ENCODE measurements at places on chromosomes 11 and 22.

- no peak for DNase-seq
These were observed 14.0 kb downstream of the MPEG1 start for GRCh38 chr11:59198726-59199125.

DNA sequence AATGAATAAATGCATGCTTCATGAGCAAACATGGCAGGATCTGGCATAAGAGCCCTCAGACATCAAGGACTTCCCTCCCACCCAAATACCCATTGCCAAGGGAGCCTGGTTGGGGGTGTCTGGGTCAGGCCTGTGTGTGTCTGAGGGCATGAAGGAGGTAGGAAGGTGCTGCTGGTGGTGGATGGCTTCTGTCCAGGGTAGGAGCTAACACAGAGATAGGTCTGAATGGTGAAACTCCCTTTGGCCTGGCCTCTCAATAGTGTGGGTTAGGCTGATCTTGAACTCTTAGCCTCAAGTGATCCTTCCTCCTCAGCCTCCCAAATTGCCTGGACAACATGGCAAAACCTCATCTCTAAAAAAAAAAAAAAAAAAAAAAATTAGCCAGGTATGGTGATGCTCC lies 2.8 kb downstream of the AMPD3 start:
- DNase-seq: no peak

GRCh38 chr22:37243402-37244113 lies 511 bp downstream of the RAC2 start:
- DNase-seq: no peak

DNA sequence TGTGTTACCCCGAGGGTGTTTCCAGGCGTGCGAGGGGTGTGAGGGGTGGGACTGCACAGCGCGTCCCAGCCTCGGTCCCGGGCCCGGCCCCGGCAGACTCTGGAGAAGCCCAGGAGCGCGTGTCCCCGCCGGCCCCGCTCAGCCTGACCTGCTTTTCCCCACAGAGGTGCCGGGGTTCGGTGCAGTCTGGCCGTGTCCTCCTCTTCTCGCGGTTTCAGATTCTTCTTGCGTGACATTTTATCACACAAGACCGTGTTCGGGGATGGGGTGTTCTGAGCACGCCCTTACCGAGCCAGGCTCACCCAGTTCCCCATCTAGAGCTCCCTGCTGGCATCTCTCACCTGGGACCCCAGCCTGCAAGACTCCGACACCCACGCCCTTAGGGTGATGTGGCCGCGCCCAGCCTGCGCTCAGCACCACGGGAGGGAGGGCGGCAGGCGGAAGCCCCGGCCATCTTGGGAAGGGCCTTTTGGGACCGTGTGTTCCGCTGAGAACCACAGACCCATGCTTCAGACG lies 775.6 kb downstream of the BRD1 start:
- peak; percentile 14 for DNase-seq

- DNase-seq: no peak
These were observed 283.4 kb downstream of the BRD1 start for GRCh38 chr22:49544286-49544685.

GRCh38 chr22:35582861-35583670 lies 34.1 kb downstream of the MB start:
- peak; percentile 5 for DNase-seq

DNA sequence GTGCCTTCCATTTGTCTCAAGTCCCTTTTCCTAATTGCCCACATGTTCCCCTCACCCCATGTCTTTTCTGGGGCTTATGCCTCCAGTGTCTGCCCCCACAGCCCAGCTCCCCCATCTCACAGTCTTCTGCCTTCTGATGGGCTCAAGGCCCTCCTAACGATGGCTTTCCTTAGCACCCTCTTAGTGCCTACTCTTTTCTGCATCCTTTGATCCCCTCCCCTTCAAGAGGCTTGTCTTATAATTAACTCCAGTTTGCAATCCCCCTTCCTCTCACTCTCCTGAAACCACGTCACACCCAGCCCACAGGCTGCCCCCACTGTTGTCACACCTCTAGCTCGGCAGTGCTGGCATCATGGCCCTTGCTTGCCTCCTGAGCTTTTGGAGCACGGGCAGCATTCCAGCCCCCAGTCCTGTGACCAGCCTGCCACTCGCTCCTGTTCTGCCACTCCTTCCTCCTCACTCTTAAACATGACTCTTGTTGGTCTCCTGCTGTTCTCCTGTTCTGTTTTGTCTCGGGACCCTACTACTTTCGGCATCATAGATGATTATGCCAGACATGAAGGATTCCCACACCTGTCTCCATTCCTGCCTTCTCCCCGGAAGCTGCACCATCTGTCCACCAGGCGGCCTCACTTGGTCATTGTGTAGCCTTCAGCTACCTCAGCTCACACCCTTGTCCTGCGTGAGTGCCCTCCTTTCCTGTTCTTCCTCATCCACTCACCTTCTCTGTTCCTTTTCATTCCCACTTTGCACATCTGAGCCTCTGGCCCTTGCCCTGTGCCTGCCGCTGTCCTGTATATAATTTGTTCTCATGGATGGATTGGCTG lies 26.1 kb downstream of the UBE2L3 start:
- DNase-seq: no peak

GRCh38 chr11:71268706-71269321 lies 16.4 kb upstream of the SHANK2 start:
- no peak for DNase-seq

GRCh38 chr11:65560555-65561418 lies 2.6 kb upstream of the LTBP3 start:
- DNase-seq: no peak

- DNase-seq: no peak
These were observed 16.3 kb upstream of the CYP2R1 start for GRCh38 chr11:14908214-14908880.

- no peak for DNase-seq
These were observed 21.5 kb upstream of the CBX7 start for GRCh38 chr22:39173787-39174497.

DNA sequence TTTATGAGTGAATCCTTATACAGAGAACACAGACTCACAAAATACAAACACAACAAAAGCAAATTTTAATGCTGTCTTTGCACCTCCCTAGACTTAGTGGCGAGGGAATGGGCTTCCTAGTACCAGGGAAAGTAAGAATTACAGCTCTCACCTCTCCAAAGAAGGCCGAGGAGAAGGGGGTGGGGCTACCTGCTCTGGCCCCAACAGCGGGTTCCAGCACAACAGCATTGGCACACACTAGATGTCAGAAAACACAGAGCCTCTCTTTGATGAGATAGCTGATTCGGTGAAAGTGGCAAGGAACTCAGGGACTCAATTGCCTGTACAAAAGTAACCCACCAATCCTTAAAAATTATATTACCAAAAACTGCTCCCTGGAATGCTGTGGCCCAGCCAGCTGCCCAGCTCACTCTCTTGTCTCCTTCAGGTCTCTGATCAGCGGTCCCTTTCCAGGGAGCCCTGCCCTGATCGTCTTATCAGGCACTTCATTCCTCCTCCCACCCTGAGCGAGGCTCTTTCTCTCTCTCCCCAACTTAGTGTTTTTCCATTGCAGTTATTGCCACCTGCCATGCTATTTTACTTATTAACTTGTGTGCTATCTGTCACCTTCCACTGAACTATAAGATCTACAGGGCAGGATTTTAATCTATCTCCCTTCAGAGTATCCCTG lies 30.7 kb downstream of the SPON1 start:
- no peak for DNase-seq

GRCh38 chr11:46294365-46295309 lies 17.2 kb downstream of the CREB3L1 start:
- DNase-seq: no peak

DNA sequence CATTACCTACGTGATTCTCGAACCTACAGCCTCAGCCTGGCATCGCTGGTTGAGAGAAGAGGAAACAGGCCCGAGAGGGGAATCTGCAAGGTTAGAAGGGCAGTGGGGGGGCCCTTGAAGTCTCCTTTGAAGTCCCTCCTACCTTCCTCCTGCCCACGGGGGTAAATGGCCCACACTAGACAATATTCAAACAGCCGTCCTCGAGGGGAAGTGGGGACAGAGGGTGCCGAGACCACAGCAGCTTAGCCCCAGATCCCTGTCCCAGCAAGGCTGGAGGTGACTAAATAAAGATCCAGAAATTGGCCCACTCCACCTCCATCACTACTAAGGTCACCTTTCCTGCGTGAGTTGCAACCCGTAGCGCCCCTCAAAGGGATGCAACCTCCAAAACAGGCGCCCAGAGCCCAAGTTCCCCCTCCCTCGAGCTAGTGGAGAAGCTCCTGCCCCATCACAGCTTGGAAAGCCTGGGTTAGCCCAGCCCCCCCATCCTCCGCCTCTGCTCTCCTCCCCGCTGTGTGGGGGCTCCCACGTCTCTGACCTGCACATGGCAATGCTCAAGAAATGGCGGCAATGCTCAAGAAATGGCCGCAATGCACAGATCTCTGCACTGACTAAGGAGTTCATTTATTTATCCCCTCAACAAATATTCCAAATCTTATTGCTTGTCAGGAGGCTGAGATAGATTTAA lies 788 bp upstream of the RASL10A start:
- DNase-seq: no peak

DNA sequence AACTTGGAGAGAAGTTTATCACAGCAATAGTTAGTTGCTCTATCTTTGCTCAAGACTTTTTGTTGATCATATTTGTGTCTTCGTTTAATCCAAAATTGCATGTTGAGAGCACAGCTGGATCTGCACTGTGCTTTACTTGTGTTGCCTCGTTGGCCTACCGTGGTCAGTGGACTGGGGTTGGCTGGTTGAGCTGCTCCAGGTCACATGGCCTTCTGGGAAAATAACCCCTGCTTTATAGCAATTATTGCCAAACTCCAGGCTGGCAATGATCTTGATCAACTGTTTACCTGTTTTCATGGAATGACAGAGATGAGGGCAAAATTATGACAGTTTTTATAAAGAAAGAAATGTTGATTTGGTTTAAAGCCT lies 5.7 kb upstream of the PLET1 start:
- no peak for DNase-seq

DNA sequence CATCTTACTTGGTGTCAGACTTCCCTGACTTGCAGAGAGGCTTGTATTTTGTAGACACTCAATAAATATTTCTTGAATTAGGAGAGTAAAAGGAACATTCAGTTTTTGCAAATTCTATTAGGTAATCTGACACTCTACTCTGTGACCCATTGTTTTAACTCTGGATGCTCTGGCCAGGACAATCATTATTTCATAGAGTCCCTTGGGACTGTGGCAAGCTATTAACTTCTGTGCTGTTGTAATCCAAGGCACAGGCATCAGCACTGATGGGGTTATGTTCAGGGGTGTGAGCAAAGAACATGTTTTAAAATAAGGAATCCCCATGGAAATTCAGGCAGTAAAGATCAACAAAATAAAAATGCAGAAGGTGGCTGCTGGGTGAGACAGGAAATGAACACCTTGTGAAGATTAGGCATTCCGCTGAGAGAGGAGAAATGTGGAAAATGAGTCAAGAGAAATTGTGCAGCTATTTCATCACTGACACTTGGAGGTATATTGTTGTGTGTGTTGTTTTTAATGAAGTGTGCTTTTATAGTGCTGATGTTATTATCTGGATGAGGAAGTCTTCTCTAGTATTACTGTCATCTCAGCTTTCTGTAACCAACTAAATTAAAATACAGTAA lies 175.2 kb downstream of the WNT11 start:
- DNase-seq: no peak

GRCh38 chr11:73295241-73295995 lies 12.7 kb upstream of the ARHGEF17 start:
- DNase-seq: peak; percentile 69

DNA sequence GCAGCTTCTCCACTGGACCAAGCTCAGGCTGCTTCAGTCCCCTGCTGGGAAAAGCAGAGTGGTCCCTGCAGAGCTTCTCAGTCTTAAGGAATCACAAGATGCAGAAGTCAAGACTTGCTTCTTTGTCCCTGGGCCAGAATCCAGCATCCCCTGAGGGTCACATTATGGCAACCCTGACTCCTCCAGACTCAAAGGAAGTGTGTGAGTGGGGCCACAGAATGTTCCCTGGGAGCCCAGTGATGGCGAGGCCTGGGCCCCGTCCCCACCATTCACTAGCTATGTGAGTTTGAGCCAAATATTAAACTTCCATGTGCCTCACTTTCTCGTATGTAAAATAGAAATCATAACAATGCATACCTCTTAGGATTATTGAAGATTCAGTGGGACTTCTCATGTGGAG lies 122.2 kb upstream of the NCAM1 start:
- no peak for DNase-seq

DNA sequence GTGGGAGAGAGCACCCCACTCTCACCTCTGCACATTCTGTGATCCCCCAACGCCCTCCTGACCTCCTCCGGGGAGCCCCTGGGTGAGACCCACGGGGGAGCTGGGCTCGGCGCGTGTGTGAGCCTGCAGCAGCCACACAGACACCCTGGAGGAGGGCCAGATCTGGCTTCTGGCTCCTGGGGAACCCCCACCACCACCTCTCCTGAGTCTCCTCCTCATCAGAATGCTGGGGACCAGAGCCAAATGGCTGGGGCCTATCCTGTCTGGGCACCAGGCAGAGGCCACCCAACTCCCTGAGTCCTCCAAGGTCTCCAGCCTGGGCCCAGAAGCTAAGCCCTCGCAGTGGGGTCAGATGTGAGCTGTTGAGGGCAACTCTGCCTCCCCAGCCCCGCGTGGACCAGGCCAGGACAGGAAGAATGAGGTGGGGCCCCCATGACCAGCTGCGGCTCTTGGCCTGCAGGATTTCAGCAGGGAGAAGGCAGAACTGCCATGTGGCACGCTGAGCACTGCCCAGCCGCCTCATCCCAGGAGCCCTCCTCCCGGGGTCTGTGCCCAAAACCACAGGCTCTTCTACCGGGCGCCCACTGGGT lies 5.5 kb upstream of the PIM3 start:
- DNase-seq: no peak

DNA sequence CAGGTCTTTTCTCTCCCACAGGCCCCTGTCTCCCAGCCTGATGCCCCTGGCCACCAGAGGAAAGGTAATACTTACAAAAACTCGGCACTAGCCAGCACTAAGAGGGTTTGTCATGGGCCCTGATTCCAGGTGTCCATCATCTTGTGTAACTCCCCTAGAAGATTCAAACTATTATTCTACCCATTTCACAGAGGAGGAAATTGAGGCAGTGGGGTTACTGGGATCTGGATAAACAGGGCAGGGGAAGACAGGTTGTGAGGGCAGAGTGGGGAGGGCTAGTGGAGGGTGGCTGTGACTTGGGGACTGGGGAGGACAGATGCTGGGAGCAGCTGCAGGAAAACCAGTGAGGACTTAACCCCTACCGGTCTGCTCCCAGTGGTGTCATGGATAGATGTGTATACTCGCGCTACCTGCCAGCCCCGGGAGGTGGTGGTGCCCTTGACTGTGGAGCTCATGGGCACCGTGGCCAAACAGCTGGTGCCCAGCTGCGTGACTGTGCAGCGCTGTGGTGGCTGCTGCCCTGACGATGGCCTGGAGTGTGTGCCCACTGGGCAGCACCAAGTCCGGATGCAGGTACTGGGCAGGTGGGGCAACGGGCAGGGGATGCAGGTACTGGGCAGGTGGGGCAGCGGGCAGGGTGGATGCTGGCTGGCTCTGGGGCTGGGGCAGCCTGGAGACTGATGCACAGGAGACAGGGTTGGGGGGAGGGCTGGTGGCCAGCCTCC lies 1.2 kb downstream of the VEGFB start:
- no peak for DNase-seq

Measured in stimulated activated CD4-positive, alpha-beta T cell treated with anti-CD3 and anti-CD28 coated beads, TNF-alpha, amount 100 ng/mL, for 1 hour (primary cell).